ENCODE measurements at places on chromosomes 16 and 17.

- no peak for DNase-seq
Observed at GRCh38 chr17:79006046-79006445, 3.5 kb downstream of the CANT1 start.

DNA sequence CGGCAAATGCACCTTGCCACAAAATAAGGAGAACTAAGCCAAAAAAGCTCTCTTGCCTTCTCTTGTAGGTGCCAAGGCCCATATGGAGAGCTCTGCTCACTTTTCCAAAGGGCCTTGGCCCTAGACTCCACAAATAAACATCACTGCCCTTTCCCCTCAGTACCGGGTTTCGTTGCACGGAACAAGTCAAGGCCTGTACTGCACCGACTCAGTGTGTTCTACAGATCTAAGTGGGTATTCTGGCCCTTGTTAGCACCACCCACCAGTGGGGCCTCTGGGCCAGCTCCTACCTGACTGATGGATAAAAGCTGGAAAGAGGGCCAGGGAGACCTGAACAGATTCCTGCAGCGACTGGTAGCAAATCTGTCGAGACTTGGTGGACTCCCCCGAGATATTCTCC lies 43.7 kb upstream of the GSG1L start:
- no peak for DNase-seq

DNA sequence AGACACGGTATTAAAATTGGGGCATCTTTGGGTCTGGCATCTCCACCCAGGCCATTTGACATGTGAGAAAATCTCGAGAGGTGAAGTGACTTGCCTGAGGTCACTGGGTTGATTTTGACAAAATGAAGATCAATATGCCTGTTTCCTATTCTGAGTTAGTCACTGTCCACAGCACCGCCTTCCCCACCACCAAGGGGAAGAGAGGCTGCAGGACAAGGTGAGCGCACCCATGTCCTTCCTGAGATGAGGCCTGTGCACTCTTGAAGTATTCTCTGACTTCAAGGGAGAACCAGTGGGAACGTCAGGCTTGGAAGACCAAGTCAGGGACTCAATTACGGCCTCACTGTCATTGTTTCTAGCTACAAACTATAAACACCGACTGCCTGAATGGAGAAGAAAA lies 49.9 kb upstream of the WSB1 start:
- DNase-seq = no peak

- no peak for DNase-seq
Observed at GRCh38 chr17:62821189-62822079, 13.3 kb upstream of the MARCHF10 start.

GRCh38 chr16:87358250-87358649 lies 25.3 kb downstream of the FBXO31 start:
- DNase-seq = no peak

DNA sequence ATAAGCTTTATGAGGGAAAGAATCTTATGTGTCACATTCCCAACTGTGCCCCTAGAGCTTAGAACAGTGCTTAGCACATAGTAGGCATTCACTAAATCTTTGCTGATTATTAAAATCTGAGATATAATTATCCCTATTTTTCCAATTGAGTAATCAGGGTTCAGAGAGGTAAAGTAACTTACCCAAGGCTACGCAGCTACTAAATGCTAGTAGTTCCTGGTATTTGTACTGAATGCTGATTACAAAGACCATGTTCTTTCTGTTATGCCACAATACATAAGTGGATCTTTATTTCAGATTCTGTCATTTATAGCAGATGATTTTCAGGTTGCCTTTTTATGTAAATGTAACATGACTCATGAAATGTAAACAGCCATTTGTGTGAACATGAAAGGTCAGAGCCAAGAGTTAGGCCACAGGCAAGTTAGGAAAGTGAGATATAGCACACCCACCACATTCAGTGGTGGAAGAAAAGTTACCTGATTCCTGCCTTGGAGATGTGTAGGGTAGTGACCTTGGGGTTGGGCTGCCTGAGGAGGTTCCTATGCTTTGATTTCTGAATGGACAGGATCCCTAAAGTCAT lies 77.2 kb downstream of the FTO start:
- DNase-seq = no peak

DNA sequence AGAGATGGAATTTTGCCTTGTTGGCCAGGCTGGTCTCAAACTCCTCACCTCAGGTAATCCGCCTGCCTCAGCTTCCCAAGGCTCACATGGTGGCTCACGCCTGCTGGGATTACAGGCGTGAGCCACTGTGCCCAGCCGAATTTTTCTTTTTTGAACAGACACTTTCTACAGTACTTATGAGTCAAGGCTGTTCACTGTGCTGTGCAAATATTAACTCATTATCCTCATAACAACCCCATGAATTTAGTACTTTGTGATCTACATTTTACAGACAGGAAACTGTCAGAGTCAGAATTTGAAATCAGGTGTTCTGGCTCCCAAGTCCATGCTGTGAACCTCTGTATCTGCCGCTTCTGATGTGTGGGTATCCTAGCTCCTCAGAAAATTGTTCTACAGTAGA lies 25.7 kb upstream of the RASL10B start:
- no peak for DNase-seq

DNA sequence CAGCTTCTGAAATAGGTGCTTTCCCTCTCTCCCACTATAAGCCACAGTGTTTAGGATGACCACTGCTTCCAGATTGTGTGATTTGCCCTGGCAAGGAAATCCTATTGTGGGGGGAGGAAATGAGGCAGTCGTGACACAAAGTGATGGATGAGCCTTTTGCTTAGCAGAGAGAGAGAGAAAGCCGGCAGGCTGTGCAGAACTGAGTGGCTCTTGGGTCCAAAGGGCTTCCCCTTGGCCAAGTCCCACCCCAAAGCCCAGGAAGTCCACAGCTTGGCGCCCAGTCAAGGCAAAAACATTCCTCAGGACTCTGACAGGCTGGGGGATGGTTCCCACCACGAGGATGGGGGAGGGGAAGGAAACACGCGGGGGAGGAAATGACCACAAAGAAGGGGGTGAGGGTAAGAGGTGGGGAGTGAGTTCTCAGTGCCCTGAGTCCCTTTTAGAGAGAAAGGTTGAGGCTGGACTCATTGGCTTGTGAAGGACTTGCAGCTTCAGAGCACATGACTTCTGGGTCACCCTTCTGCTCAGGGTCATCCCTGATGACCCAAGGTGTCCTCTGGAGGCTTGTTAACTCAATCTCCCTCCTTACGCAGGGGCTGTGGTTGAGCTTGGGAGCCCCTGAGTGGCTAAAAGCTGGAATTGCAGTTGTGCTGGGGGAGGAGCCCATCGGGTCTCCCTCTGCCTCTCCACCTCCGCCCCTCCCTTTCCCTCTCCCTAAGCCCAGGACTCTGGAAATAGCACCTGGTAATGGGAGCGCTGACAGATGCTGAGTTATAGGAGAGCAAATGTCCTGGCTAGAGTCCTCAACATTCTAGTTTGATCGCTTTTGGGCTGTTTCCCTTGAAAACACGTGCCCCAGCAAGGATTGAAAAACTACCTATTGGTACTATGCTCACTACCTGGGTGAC lies 10.3 kb upstream of the MSL1 start:
- DNase-seq = peak; percentile 78

DNA sequence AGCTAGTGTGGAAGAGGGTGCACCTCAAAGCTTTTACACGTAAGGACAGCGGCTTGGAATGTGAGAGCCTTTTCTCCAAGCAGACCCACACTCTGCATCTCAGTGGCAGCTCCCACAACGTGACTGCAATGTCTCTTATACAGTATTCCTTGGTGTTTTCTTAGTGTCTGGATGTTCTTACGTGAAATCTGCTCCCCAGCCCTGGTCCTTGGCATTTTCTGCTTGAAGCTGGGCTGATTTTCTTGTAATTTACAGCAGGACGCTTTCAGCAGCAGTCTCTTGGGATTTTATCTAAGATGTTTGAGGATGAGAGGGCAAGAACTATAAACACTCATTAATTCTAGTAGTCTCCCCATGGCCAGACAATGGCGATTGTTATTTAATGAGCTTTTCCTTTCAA lies 12.1 kb upstream of the POLR3E start:
- no peak for DNase-seq

DNA sequence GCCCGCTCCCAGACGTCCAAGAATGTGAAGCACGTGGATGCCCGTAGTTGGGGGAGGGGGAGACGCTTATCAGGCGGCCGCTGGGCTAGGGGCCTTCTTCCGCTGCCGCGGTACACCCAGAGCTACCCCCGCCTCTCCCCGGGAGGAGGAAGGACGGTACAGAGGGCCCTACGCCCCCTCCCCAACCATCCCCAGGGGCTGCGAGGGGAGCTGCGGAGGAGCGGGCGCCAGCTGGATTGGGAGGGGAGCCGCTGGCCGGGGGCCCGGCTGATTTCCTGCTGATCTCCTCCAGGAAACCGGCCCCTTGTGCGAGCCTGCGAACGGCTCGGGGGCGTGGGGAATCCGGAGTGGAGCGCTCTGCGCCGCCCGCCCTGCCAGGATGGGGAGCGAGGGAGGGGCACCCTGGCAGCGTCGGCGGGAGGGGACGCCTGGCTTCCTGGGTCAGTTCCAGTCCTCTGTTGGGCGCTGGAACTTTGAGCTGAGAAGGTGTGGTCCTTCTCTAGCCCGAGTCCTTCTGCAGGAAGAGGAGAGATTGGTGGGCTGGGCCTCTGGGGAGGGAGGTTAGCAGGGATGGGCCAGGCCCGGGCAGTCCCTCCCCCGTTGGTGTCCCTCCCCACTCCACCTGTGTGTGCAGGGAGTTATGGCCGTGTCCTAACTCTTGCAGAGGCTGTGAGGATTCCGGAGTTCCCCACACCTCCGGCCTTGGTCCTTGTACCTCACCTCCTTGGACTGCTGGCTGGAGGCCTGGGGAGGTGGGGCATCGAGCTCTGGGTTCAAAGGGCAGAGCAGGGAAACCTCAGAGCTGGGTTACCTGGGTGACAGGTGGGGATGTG lies 19.2 kb downstream of the GJD3 start:
- no peak for DNase-seq

DNA sequence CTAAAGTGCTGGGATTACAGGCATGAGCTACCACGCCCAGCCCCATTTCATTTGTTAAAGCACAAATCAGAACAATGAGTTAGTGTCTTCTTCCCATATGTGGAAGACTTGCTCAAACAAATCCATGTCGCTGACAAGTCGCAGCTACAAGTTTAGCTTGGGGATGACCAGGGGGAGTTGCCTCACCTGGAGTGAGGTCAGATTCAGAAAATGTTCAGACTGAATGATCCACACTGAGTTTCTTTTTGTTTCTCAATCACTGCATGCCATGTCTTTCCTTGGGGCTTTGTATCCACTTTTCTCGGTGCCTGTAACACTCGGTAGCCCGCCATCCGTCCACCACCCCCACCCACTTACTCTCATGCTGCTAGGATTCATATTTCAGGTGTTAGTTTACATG lies 437.3 kb upstream of the DYNLRB2 start:
- no peak for DNase-seq

DNA sequence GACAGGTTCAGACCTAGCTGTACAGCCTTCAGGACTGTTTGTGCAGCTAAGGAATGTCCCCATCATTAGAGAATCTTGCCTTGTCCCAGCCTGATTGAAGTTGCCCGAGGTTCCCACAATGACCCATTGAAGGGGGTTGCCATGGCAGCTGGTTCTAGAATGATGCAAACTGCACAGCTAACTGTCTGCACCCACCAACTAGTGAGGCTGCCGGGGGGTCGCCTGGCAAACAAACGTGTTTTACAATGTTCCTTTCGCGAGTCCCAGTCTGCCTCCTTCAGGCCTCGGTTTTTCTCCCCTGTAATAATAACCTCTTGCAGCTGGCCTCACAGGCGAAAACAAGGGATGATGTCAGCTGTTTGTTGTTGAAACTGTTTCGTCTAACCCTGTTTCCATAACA lies 5.5 kb downstream of the C16orf96 start:
- DNase-seq = no peak

- DNase-seq = no peak
Observed at GRCh38 chr16:10896723-10897122, 19.7 kb downstream of the CIITA start.

DNA sequence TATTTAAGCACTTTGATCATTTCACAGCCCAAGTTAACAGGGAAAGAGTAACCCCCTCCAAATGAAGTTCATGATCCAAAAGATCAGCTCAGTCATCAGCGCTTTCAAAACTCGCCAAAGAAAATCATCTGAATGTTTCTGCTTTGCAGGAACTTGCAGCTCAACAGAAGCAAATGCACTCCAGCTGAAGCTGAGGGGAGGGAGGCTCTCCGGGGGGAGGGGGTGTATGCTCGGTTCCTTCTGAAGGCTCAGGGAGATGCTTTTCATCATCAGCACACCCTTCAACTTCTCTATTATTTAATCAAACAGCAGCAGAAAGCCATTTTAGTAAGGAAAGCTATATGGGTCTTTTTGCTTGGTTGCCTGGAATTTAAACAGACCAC lies 24.4 kb upstream of the ERN1 start:
- DNase-seq = no peak

Data from DMS 273 treated with DMSO at 0.1 percent for 48 hours (cell line).